Skeletal muscle cell (primary cell): ENCODE measurements at places on chromosomes 2 and 18.

GRCh38 chr2:102588213-102588939 lies 31.0 kb upstream of the SLC9A2 start:
- no peak for DNase-seq

DNA sequence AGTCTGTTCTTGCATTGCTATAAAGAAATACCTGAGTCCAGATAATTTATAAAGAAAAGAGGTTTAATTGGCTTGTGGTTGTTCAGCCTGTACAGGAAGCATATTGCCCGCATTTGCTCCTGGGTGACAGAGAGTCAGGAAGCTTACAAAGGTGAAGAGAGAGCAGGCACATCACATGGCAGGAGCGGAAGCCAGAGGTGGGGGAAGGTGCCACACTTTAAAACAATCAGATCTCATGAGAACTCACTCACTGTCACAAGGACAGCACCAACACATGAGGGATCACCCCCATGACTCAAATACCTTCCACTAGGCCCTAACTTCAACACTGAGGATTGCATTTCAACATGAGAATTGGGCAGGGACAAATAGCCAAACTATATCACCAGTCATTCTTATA lies 124.8 kb upstream of the COL5A2 start:
- DNase-seq: no peak

DNA sequence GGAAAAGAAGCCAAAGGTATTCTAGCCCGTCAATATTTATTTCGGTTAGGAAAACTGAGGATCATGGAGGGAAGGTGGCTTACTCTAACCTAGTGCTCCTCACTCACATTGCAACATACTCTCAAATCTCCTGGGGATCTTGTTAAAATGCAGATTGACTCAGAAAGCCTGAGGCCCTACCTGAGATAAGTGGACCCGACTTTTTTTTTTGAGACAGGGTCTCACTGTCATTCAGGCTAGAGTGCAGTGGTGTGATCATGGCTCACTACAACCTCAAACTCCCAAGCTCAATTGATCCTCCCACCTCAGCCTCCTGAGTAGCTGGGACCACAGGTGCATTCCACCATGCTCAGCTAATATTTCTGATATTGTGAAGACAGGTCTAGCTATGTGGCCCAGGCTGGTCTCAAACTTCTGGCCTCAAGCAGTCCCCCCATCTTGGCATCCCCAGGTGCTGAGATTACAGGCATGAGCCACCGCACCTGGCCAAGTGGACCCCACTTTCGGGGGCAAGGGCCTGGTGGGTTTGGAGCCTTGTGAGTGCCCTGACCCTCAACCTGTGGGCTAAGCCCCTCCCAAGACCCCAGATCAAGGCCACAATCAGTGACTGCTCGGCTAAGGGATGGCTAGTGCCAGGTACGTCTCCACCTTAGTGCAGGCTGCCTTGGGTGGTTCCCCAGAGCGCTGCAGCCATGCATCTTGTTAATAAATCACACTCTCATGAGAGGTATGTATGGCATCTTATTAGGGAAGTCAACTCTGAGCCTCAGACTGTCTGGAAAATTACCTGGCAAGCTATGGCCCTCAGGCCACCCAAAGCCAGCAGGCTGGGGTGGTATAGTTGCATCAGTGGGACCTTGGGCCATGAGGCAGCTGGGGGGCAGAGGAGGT lies 1.1 kb upstream of the NEURL3 start:
- no peak for DNase-seq

- DNase-seq: no peak
These were observed 22.1 kb downstream of the PTRHD1 start for GRCh38 chr2:24771061-24771460.

- no peak for DNase-seq
These were observed 171.9 kb downstream of the KLHL29 start for GRCh38 chr2:23556929-23557328.

DNA sequence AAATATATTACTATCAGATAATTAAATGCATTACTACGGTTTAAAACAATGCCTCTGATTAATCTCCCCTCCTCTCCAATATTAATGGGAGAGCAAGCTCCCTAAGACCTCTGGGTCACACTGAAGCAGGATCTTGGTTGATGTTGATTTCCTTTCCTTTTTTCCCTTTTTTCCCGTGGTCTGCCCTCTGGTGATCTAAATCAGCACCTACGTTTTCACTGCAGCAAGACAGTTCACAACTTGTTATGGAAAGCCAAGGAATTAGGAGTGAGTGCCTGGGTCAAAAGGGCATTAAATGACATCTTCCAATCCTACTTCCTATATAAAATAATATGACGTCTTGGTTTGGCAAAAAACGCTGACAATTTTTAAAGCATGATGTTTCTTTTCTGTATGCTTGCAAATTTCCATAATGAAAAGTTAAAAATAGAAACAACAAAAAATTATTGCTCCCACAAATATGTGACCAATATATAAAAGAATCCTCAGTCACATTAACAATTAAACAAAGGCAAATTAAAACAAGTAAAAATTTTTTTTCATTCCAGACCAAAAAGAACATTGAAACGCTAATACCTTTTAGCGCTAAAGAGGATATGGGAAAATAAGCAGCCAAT lies 7.9 kb upstream of the CFAP36 start:
- no peak for DNase-seq

DNA sequence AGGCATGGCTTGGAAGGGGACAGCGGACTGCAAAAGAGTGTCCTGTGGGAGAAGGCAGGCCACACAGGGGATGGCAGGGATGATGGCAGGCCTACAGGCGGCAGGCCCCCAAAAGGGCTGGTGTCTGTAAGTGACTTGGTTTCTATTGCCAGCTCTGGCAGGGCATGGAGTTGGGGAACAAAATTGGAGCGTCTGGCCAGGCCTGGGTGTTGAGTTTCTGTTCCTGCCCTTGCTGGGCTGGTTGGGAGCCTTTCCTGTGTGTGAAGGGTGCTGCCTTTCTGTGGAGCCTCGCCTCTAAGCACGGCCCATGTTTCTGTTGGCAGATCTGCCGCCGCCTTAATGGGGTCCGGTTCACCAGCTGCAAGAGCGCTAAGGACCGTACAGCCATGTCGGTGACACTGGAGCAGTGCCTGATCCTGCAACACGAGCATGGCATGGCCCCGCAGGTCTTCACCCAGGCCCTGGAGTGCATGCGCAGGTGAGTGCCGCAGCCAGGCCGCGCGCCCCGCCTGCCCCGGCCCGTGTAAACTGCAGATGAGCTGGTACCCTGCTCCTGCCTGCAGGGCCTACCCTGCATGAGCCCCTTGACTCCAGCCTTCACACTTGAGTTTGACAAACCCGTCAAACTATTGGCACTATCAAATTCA lies 31.5 kb downstream of the COA5 start:
- no peak for DNase-seq

GRCh38 chr2:37892436-37893114 lies 32.5 kb upstream of the RMDN2 start:
- DNase-seq: no peak

GRCh38 chr2:183034806-183035205 lies 3.5 kb downstream of the NCKAP1 start:
- DNase-seq: peak; percentile 51

DNA sequence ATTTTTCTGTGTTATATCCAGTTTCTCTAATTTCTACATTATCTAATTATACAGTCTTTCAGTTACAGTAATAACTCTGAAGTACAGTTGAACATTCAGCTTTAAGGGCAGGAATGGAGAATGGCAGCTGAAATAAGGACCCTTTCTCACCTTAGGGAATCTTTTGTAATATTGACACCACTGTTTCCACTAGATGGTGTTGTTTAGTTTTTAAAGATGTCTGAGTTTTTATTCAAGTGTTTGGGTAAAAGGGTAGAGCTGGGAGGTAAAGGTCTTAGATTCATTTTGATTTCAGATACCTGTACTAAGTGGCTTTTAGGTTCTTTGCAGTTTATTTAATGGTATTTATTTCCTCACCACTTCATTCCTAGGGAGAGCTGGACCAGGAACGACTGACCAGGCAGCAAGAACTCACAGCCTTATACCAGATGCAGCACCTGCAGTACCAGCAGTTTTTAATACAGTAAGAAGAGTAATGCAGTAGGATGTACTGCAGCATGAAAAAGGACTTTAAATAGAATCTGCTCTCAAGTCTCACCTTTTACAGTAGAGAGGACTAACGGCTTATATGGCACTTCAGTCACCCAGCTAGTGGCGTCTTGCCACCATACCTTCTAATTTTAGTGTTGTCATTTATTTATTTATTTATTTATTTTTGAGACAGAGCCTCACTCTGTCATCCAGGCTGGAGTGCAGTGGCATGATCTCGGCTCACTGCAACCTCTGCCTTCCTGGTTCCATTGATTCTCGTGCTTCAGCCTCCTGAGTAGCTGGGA lies 33.2 kb upstream of the KCNJ13 start:
- no peak for DNase-seq

GRCh38 chr2:134325696-134326095 lies 71.8 kb downstream of the MGAT5 start:
- no peak for DNase-seq

- DNase-seq: peak; percentile 90
These were observed 131.3 kb downstream of the PRPF40A start for GRCh38 chr2:152585830-152586484.

GRCh38 chr2:96430394-96430988 lies 74.7 kb downstream of the NEURL3 start:
- no peak for DNase-seq
